Activated naive CD8-positive, alpha-beta T cell treated with anti-CD3 and anti-CD28 coated beads, Interleukin-2, amount 50 U/mL, for 24 hours (primary cell): ENCODE measurements at places on chromosomes 16 and 17.

GRCh38 chr17:73942703-73943415 lies 260.6 kb upstream of the RPL38 start:
- no peak for DNase-seq

GRCh38 chr17:37399265-37399803 lies 7.3 kb downstream of the ACACA start:
- DNase-seq, result no peak

DNA sequence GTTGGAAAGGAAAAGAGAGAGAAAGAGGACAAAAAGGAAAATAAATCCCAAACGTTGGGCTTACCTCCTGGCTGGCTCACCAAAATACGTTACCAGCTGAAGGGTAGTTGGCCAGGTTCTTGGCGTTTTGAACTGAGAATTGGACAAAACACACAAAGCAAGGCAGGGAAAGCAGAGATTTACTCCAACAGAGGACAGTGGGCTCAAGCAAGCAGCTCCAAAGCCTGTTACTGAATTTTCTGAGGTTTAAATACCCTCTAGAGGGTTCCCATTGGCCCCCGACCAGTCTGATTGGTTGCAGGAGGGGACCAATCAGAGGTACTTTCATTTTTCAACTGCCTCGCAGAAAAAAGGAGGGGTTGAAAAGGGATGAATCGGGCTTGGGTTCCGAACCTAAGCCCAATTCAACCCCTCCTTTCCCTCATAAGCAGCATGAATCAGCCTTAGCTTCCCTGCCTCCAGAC lies 55.6 kb upstream of the ALOX12 start:
- no peak for DNase-seq

DNA sequence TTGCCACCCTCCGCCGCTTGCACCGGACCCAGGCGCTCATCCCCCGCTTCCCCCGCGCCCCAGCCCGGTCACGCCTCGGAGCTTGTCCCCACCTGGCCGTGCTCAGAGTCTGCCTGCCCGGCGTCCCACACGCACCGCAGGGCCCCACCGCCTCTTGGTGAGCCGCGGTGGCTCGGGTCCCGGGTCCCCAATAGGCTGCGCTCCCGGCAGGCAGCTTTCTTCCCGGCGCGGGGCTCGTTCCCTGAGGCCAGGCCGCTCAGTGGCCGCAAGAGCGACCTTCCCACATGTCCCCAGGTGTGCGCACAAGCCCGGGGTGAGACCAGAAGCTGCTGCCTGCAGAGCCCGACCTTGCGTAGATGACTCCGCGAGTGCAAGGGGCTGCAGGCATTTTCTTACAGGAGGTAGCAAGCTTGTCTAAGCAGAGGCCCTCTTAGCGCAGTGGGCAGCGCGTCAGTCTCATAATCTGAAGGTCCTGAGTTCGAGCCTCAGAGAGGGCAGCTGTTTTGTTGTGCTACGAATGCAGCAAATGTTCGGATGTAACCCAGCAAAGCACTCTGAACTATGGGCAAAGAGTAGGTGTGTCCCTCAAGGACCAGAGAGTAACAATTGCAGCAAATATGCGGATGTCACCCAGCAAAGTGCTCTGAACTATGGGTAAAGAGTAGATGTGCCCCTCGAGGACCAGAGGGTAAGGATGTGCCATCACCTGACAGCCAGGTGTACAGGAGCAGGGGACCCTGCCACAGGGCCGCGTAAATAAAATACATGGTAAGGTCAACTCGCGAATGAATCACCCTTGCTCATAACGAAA lies 15.6 kb downstream of the TLE7 start:
- peak; percentile 36 for DNase-seq

- no peak for DNase-seq
Observed at GRCh38 chr17:17518951-17519350, 22.8 kb upstream of the RASD1 start.

DNA sequence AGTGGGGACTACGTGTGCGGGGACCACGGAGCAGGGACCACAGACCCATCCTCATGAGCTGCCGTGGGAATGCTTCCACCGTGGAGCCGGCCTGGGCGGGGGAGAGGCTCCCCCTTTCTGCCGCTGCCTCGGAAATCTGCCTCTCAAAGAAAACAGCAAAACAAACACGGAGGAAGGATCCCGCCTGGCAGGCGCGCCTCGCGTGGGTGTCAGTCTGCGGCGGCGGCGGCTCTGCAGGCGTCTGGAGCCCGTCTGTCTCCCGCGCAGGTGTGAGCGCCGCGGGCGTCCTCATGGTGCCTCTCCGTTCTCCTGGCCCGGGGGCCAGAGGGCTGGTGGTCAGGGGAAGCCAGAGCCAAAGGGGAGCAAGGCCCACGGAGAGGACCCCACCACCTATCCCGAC lies 27.5 kb downstream of the GSE1 start:
- DNase-seq, result no peak

GRCh38 chr16:87970186-87970585 lies 19.0 kb downstream of the BANP start:
- DNase-seq, result no peak

DNA sequence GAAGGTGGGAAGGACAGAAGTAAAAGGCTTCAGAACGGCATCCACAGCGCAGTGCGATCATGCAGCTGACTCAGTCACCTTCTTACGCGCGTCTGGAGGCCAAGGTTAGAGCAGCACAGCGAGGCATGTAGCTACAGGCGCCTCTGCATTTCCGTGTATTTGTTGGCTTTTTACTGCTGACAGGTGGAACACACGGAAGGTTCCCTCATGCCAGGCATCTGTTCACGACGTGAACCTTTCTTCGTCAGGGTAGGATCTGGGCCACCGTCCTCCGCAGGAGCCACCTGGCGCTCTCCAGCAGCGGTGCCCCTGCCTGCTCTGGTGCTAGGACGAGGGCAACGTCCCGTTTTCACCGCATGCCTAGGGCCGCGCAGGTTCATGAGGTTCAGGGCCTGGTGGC lies 15.3 kb downstream of the TMEM204 start:
- no peak for DNase-seq

- no peak for DNase-seq
Observed at GRCh38 chr17:71331754-71332325, 789.0 kb upstream of the SOX9 start.

- DNase-seq, result no peak
Observed at GRCh38 chr16:14120335-14120734, 49.2 kb downstream of the MRTFB start.

DNA sequence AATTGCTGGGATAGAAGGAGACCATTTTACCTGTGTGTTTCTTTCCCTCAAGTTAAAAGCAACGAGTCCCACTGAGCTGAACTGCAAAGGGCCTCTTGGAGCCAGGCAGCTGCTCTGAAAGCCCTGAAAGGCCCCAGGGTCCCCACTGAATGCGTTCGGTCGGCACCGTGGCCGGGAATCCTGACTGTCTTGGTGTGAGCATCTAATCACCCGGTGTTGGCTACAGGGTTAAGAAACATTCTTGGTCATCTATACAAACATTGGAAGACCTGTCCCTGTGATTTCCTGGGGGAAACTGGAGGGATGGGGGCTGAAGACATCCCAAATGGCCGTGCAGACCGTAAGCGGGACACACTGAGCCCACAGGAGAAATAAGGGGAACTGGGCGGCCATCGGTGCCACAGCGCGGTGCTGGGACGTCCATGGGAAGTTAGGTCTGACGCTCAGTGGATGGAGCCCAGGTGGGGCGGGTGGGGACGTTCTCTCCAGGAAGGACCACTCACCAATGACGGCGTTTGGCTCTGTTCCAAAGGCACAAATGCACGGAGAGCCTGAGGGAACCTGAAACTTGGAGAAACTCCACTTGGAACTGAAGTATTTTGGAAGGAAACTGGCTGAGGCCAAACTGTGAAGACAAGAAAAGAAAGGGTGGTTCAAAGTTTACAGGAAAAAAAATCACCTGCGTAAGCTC lies 32.1 kb downstream of the WDR45B start:
- no peak for DNase-seq

DNA sequence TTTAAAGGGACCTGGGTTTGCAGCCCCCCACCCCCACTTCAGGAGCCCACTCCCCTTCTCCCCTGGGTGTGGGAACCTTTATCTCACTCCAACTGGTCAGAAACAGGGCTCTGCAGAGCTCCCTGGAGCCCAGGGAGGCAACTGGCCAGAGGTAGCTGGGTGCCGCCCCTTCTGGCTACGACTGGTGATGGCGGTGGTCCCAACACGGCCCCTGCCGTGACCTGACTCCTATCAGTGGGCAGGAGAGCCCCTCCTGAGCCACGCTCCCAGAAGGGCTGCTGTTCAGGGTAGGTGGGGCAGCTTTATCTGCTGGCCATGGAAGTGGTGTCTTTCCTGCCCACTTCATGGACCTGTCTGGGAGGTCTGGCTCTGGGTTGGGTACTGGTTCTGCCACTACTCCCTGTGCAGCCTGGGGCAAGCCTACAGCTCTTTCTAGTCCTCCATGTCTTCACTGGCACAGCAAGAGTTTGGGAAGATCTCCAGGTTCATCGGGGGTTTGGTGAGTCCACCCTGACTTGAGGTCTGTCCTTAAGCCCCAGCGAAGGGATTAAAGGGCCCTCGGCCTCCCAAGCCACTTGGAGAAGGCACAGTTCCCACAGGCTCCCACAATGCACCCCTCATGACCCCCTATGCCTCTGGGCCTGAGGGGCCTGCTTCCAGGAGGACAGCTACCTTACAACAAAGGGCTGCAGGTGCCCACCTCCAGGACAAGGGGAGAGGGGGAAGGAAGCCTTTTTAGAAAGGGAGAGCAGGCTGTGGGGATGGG lies 5.5 kb upstream of the SREBF1 start:
- no peak for DNase-seq

GRCh38 chr17:72592242-72592966 lies 471.6 kb downstream of the SOX9 start:
- peak; percentile 50 for DNase-seq
